ENCODE measurements at places on chromosomes 6 and 20. TPM values are rescaled to one million over a fixed set of nuclear protein-coding genes. Genes with fewer than 3 reads are reported as not detected.

DNA sequence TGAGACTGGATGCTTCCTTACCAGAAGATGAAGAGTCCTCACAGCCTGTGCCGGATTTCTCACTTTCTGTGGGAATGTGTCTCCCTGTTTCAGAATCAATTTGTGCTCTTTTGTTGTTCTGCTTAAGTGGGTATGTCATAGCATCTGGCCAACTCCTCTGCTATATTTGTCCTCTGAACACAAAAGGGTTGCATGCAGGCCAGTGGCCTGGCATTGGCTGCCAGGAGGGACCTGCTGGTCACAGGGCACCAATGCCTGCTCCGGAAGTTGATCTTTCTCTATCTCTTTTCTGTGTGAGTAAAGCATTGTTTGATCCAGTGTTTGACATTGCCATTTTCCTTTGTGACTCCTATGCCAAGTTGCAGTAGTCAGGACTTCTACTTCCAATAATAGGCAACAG is 47.8 kb downstream of the JARID2 start:
- peak overlapping the region; percentile 46 for H3K27ac ChIP-seq
- no peaks in the 10 kb centered on the region for H3K27me3 ChIP-seq
- no peak for DNase-seq
- no peak overlapping the region for H3K4me3 ChIP-seq

DNA sequence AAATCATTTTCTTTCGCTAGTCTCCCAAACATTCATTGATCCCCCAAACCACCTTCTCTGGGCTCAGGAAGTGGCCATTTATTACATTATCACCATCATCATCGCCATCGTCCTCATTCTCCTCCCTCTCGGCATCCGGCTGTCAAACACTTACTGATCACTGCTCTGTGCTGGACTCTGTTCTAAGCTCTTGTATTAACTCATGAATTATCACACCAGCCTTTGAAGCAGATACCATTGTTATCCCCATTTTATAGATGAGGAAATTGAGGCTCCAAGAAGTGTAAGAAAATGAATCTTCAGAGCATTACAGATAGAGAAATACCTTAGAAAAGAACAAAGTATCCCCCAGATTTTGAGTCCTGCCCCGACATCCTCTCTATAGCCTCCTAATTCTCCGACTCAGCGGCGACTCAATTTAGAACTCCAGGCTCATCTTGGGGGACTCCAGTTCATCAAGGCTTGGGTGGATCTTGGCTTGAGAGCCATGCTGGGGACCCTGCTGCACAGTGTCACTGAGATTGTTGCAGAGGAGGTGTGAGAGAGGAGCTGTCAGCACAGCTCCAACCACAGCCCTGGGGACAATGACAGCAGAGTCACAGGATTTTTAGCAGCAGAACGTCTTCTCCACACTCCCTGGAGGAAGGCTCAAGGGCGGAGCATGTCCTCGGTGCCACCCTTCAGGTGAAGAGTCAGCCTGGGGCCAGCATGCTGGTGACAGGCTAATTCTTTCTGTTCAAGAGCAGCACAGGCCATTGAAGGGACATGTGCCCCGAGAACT is 6.6 kb upstream of the EEF1E1 start:
- H3K27ac ChIP-seq: no peak overlapping the region
- no peaks in the 10 kb centered on the region for H3K27me3 ChIP-seq
- no peak overlapping the region for H3K4me3 ChIP-seq
- H3K4me1 ChIP-seq: no peaks in the 10 kb centered on the region

GRCh38 chr6:15076565-15076964 is 169.3 kb upstream of the JARID2 start:
- no peaks in the 10 kb centered on the region for H3K27me3 ChIP-seq
- DNase-seq: no peak
- H3K27ac ChIP-seq: no peak overlapping the region
- H3K4me3 ChIP-seq: no peak overlapping the region

Gene TNF
- 0.51 TPM for total RNA-seq

DNA sequence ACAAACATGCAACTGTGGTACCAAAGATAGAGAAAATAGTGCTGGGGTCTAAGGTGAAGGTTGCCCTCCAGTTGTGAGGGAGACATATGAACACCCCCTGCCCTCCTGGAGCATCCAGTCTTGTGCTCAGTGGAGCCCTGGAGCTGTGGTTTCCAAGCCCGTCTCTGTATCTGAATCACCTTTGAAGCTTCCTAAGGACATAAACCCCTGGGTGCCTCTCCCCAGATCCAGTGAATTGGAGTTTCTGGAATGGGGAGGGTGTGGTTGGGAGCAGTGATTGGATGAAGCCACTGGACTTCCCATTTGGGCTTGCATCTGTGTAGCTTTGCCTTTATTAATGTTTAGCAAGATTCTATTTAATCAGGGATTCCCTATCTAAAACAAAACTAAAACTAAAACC is 22.4 kb upstream of the E2F3 start:
- H3K4me3 ChIP-seq: no peak overlapping the region
- H3K27me3 ChIP-seq: no peaks in the 10 kb centered on the region
- no peak overlapping the region for H3K27ac ChIP-seq
- no peaks in the 10 kb centered on the region for H3K36me3 ChIP-seq
- no peak for DNase-seq

DNA sequence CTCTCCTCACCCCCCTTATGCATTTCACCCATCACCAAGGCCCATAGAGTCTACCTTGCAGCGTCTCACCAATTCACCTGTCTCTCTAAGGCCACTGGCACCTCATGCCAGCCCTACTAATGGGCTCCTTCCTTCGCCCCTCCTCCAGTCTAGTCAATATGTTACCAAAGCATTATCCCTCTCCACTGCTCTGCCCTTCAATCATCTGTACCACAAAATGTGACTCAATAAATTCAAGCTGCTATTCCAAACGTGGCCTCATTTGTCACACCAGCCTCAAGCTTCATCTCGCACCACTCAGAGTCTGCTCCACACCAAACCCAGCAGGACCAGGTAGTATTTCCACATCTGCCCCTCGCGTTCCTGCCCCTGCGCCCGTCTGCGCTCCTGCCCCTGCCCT is 21.8 kb upstream of the RPS6KA2 start:
- DNase-seq: no peak
- no peak overlapping the region for H3K27ac ChIP-seq
- no peak overlapping the region for H3K4me3 ChIP-seq
- no peaks in the 10 kb centered on the region for H3K4me1 ChIP-seq
- H3K36me3 ChIP-seq: no peaks in the 10 kb centered on the region
- no peaks in the 10 kb centered on the region for H3K27me3 ChIP-seq

DNA sequence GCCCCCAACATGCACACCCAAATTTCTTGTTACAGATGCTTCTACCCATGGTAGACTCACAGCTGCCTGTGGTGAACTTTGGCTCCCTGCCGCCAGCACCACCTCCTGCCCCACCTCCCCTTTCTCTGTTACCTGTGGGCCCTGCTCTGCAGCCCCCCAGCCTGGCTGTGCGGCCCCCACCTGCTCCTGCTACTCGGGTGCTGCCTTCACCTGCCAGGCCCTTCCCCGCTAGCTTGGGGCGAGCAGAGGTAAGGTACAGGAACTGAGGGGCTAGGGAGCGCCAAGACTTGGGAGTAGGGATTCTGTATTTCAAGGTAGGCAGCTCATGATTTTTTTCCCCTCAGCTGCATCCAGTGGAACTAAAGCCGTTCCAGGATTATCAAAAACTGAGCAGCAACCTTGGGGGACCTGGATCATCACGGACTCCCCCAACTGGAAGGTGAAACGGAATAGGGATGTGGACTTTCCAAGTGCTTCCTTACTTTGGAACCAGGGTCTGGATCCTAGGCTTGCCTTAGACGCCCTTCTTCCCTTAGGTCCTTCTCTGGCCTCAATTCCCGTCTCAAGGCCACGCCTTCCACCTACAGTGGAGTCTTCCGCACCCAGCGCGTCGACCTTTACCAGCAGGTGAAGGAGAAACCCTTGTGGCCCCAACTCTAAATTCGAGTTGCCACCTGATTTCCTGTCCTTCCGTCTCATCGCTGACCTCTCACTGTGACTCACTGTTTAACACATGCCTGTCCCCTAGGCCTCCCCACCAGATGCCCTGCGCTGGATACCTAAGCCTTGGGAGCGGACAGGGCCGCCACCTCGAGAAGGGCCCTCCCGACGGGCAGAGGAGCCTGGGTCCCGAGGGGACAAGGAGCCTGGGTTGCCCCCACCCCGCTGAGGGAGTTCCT is 15.5 kb downstream of the BAG6 start:
- no peaks in the 10 kb centered on the region for H3K4me1 ChIP-seq
- H3K4me3 ChIP-seq: no peak overlapping the region
- no peak overlapping the region for H3K27ac ChIP-seq
- DNase-seq: no peak
- no peaks in the 10 kb centered on the region for H3K27me3 ChIP-seq

Gene RAD21L1
- not detected for total RNA-seq

DNA sequence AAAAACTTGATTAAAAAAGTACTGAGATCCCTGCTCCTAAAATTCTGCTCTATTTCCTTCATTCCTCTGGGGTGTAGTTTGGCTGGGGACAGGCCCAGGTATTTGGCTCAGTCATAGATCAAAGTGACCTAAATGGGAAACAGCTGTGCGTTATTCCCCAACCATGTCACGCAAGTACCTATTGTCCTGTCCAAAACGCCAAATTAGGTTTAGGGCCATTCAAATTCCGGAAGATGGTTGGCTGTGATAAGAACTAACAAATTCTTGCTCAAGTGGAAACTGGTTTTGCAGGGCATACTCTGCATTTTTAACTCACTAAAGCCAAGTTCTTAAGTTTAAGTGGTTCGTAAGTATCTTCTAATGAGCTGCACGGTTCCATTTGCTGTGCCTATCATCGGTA is 147.6 kb upstream of the TMEM170B start:
- no peaks in the 10 kb centered on the region for H3K27me3 ChIP-seq
- H3K27ac ChIP-seq: peak overlapping the region; percentile 65
- H3K36me3 ChIP-seq: no peaks in the 10 kb centered on the region
- no peak for DNase-seq
- H3K4me1 ChIP-seq: peaks cover 17% of the 10 kb centered on the region

DNA sequence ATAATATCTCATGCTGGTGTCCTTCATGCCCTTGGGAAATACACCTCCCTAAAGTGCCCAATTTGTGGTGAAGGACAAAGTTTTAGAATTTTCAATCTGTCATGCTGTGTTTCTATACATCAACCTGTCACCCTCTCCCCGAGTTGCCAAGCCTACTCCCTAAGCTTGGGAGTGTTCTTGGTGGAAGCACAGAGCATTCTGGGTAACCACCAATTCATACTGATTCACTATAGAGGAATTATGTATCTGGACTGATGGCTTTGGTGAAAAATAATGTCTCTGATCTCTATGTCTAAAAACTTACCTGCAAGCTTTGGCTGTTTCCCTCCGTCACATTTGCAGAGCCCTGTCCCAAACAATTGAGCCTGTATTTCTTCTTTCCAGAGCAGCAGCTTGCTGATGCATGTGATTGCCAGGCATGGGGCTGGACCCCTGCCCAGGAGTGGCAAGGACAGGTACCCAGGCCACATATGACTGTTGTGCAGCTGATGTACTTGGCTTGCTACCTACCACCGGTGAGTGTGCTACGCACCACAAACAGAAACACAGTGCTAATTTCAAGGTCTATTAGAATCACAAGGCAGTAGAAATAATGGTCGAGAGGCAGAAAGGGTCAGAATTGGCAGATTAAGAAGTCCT is 202.8 kb upstream of the CITED2 start:
- no peaks in the 10 kb centered on the region for H3K27me3 ChIP-seq
- no peak for DNase-seq
- no peaks in the 10 kb centered on the region for H3K4me1 ChIP-seq
- no peak overlapping the region for H3K27ac ChIP-seq
- H3K4me3 ChIP-seq: no peak overlapping the region

GRCh38 chr6:93468291-93468690 is 48.9 kb upstream of the EPHA7 start:
- no peaks in the 10 kb centered on the region for H3K4me1 ChIP-seq
- H3K36me3 ChIP-seq: no peaks in the 10 kb centered on the region
- H3K27ac ChIP-seq: no peak overlapping the region

DNA sequence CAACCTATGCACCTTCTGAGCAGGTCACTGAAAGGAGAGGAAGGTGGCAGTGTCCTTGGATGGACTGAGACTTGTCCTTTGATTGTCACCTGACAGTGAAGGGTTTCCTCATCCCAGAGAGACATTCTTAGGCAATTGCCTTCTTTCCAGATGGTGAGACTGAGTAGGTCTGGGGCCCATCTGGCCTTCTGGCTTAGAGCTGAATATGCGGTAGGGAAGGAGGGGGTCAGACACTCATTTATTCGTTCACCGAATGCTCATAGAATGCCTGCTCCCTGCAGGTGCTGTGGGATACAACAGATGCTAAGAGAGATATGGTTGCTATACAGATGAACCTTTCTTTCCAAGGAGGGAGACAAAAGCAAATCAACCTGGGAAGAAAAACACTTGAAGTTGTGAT is 76.8 kb downstream of the BMP6 start:
- no peaks in the 10 kb centered on the region for H3K4me1 ChIP-seq
- H3K36me3 ChIP-seq: no peaks in the 10 kb centered on the region
- no peak for DNase-seq
- H3K4me3 ChIP-seq: no peak overlapping the region
- no peak overlapping the region for H3K27ac ChIP-seq

GRCh38 chr6:160960839-160961238 is 30.7 kb upstream of the MAP3K4 start:
- H3K4me1 ChIP-seq: no peaks in the 10 kb centered on the region
- no peak overlapping the region for H3K4me3 ChIP-seq

- H3K36me3 ChIP-seq: no peaks in the 10 kb centered on the region
- H3K4me3 ChIP-seq: no peak overlapping the region
These were observed 103.2 kb downstream of the BTBD3 start for GRCh38 chr20:12020846-12021245.

DNA sequence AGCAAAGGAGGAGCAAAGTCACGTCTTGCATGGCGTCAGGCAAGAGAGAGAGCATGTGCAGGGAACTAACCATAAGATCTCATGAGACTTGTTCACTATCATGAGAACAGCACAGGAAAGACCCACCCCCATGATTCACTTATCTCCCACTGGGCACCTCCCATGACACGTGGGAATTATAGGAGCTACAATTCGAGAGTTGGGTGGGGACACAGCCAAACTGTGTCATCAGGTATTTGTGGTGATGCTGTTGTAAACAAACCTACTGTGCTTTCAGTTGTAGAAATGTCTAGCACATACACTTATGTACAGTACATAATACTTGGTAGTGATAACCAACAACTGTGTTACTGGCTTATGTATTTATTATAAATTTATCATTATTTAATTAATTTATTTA is 128.3 kb downstream of the UTRN start:
- H3K4me3 ChIP-seq: no peak overlapping the region
- no peak overlapping the region for H3K27ac ChIP-seq
- H3K27me3 ChIP-seq: no peaks in the 10 kb centered on the region
- H3K36me3 ChIP-seq: no peaks in the 10 kb centered on the region

DNA sequence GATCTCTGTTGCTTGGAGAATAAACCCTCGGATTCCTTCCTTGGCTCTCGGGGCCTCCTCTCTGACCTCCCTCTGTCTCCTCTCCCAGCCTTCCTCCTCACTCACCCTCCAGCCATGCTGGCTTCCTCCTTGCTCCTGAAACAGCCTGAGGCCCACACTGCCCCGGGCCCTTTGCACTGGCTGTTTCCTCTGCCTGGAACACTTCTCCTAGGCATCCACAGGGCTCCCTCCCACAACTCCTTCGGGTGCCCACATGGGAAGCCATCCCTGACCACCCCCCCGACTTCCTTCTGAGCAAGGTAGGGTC is 87.7 kb downstream of the CEBPB start:
- no peaks in the 10 kb centered on the region for H3K4me1 ChIP-seq
- no peaks in the 10 kb centered on the region for H3K27me3 ChIP-seq
- H3K4me3 ChIP-seq: no peak overlapping the region
- no peak for DNase-seq

Gene COL19A1
- total RNA-seq: 3.9 TPM

- H3K27me3 ChIP-seq: no peaks in the 10 kb centered on the region
- H3K36me3 ChIP-seq: no peaks in the 10 kb centered on the region
- peaks cover 34% of the 10 kb centered on the region for H3K4me1 ChIP-seq
- H3K27ac ChIP-seq: peak within 1 kb of the TSS; percentile 98
These were observed at the start of gene RCAN2 for GRCh38 chr6:46491201-46491627. Gene RCAN2 (minus strand): TSS chr6:46491449.

All from right atrium auricular region (tissue), 2 donors.